ENCODE measurements at places on chromosomes 3 and 15.

DNA sequence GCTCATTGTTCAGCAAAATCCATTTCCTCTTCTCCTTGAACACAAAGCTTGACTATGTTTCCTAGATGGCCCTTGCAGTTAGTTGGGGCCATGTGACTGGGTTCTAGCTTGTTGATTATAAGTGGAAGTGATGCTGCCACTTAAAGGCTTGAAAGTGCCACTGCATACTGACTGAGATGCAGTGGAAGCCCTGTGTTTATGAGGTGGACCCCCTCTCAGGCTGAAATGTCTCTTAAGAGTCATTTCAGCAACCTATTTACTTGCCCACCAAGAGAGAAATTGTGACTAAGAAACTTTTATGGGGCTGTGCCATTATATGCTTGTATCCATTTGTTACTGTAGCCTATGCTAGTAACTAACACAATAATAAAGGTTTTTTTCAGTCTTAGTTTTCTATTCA lies 8.4 kb upstream of the ANP32A start:
- DNase-seq = no peak

DNA sequence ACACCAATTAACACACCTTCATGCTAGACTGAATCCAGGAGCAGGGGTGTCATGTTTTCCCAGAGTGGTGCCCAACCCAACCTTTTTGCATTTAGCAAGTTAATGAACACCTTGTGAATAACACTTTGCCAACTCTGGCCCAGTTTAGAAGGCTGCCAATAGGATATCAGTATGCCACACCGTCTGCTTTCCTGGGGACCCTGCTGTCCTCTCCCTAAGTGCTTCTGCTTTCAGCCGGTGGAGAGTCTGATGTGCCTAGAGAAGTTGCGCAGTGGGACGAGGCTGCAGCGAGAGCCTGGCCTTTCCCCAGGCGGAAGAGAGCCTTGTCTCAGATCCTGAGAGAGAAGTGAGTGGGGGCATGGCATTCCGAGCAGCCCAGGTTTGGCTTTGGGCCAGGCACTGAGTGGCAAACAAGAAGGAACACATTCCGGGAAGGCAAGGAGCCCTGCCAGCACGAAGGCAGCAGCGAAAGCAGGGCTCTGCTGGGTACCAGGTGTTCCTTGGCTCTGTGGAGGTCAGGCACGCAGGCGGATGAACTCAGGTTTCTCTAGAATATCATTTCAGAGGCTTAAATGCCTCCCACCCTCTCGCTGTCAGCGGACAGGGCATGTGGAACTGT lies 36.9 kb downstream of the SENP8 start:
- DNase-seq = no peak

DNA sequence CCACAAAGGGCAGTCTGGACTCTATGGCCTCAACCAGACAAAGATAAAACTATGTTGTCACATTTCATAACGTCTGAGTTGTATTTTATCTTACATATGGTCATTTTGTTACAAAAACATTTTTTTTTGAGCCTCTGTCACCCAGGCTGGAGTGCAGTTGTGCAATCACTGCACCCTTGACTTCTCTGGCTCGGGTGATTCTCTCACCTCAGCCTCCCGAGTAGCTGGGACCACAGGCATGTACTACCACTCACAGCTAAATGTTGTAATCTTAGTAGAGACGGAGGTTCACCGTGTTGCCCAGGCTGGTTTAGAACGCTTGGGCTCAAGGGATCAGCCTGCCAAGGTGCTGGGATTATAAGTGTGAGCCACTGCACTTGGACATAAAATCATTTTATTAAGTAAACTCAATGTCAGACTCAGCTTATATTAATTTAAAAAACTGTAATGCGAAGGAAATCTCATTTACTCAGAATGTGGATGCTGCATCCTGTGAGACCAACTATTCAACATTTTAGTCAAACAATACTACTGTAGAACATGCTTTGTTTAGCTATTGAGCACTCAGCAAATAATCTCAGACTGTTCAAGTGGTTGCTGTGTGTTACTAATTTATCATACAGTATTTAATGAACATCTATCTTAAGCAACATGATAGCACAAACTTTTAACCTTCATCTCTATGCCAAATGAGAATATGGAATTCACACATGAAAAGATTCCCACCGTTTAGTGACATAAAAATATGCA lies 209.2 kb downstream of the TBL1XR1 start:
- no peak for DNase-seq

- no peak for DNase-seq
Measured at GRCh38 chr15:70351941-70352774, 254.4 kb upstream of the TLE3 start.

DNA sequence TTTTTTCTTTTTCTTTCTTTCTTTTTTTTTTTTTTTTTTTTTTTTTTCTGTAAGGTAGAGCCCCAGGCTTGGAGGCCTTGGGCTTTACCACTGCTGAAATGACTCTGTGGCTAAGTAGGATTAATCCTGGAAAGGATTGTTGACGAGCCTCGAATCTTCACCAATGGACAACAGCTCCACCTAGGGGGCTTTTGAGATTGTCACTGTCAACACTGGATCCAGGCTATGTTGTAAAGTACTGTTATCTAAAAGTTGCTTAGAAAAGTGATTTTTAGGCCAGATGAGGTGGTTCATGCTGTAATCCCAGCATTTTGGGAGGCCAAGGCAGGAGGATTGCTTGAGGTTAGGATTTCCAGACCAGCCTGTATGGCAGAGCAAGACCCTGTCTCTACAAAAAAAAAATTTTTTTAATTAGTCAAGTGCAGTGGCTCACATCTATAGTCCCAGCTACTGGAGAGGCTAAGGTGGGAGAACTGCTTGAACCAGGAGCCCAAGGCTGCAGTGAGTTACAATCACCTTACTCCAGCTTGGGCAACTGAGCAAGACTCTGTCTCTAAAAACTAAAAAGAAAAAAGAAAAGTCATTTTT lies 41.6 kb downstream of the KLHL18 start:
- peak; percentile 29 for DNase-seq

DNA sequence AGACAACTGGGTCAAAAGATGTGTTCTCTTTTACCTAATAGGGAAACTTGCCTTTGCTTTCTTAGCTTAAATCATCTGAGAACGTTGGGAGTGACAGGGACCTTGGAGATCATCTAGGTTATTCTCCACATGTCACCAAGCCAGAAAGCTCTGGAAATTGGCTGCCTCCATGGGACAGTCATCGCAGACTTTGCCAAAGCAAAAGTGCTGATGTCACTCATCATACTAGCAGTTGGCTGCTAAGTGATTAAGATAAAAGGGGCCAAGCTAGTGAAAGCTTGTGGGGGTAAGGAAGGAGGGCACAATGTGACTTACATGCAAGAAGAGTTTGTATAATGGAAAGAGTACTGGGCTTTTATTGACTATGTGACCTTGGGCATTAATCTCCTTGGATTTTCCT lies 198.0 kb upstream of the PFN2 start:
- DNase-seq = no peak

GRCh38 chr15:79091204-79091867 lies 756 bp upstream of the RASGRF1 start:
- DNase-seq = no peak

DNA sequence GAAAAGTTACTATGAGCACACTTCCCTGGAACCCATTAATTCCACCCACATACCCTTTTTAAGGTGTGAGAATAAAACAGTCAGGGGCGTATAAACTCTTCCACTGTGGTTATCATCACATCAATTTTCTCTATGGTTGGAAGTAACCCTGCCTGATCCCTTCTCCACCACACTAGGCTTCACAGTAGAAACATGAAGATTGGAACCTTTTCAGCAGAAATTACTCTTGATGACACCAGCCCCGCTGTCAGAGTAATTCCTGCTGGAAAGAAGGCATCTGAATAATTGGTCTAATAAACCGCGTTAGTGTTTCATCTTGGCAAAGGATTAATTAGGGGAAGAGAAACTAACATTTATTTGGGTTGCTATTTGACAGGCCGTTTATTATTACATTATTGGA lies 278.4 kb downstream of the MFSD1 start:
- DNase-seq = no peak

- no peak for DNase-seq
Measured at GRCh38 chr15:61051569-61052031, 177.5 kb downstream of the RORA start.

DNA sequence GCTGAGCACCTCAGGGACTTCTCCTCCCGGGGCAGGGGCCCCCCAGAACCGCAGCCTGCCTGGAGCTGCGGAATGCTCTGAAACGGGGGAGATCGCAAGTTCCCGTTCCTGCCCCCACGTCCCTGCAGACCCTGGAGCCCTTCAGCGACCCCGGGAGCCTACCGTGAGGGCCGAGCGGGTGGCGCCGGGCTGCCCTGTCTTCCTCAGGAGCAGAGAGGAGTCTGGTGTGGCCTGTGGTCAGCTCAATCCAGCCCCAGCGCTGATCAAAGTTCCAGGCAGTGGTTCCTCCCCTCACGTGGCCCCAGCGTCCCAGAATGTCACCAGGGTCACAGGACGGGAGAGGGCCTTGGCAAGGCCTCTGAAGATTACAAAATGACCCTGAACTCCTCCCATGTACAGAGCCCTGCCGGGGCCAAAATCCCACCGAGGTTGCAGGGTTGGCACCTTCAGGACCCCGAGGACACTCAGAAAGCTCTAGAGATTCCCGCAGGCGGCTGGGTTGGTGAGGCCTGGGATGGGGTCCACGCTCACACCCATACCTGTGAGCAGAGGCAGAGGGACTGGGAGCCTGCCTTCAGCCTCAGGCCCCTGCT lies at the start of gene CPN2:
Gene CPN2, minus strand, starts transcription at position 249 of the 593 bp plus-strand sequence. CDS start 8,626 bp downstream, outside the sequence.
- no peak for DNase-seq

GRCh38 chr15:63715818-63716217 lies 117.9 kb downstream of the HERC1 start:
- DNase-seq = no peak

DNA sequence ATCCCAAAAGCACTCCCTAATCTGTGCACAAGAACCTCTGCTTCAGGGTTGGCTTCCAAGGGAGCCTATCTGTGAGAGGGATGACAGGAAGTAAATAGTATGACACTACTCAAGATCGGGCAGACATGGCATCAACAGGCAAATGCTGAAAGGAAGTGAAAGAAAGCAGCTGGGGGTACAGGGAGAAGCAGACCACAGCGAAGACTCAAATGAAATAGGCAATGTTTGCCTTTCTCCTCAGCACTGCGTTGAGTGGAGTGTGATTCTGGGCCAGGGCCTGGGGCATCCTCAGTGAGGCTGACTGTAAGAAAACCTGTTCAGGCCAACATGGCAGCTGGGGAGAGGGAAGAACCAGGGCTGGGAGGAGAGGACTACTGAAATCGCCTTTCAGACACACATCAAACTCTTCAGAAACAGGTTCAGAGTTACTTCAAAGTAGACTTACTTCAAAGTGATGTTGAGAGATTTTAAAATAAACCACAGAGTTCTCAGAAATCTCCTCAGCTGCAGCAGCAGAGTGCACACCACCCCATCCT lies 96.6 kb downstream of the SLC9A9 start:
- DNase-seq = no peak

- DNase-seq = no peak
Measured at GRCh38 chr3:127459891-127460290, 130.6 kb downstream of the TPRA1 start.

DNA sequence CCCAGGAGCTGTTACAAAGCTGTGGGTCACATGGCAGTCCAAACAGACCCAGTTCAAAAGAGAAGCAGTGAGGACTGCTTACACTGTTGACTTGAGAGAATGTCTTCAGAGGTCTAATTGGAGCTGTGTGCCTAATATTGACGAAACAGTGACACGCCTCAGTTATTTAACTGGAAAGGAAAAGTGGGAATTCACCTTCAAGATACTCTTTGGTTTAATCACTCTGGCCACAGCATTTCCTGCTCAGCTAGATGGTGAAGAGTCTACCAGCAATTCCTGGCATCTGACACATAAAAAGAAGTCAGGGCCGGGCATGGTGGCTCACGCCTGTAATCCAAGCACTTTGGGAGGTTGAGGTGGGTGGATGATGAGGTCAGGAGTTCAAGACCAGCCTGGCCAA lies 326.4 kb downstream of the SV2B start:
- DNase-seq = no peak

DNA sequence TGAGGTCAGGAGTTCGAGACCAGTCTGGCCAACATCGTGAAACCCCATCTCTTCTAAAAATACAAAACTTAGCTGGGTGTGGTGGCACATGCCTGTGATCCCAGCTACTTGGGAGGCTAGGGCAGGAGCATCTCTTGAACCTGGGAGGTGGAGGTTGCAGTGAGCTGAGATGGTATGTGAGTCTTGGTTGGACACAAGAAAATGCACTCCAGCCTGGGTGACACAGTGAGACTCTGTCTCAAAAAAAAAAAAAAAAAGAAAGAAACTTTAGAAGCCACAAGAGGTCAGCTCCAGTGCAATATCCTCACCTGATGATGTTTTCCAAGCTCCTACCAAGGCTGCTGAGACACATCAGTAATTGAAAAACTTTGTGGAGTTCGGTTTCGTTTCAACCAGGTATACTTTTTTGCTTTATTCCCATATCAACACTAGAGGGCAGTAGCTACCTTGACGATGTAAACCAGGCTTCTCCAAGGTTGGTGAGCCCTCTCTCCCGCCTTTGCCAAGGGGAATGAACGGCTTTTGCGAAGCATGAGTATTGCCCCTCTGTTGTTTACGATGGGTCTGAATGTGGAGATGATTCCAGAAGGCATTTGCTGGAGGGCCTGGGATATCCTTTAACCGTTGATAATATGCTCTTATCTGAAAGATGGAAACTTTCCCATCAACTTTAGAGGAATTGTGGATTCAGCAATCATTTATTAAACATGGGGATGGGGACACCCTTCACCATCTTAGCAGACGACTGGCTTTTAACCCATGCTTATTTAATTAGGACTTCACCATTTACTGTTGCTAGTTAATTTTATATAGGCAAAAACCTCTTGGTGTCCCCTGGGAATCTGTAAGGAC lies 202.8 kb downstream of the SV2B start:
- DNase-seq = no peak

Measured in activated CD4-positive, alpha-beta T cell treated with anti-CD3 and anti-CD28 coated beads for 24 hours (primary cell).